ENCODE measurements at places on chromosomes 3 and 15.

DNA sequence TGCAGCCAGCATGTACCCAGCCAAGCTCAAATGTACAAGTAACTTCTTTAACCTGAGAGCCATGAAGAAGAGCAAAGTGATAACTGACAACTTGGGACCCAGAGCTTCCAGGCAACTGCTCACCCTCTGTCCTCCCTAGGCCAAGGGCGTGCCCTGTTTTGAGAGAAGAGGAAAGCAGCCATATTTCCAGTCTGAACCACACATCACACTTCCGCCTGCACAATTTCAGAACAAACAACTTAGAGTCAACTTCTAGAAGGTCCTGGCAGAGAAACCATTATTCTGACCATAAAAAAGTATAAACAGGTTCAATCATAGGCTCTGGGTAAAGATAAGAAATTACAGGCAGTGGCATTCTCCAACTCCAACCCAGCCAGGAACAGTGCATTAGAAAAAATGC is 50.1 kb downstream of the ITGB5 start:
- no peak for DNase-seq

DNA sequence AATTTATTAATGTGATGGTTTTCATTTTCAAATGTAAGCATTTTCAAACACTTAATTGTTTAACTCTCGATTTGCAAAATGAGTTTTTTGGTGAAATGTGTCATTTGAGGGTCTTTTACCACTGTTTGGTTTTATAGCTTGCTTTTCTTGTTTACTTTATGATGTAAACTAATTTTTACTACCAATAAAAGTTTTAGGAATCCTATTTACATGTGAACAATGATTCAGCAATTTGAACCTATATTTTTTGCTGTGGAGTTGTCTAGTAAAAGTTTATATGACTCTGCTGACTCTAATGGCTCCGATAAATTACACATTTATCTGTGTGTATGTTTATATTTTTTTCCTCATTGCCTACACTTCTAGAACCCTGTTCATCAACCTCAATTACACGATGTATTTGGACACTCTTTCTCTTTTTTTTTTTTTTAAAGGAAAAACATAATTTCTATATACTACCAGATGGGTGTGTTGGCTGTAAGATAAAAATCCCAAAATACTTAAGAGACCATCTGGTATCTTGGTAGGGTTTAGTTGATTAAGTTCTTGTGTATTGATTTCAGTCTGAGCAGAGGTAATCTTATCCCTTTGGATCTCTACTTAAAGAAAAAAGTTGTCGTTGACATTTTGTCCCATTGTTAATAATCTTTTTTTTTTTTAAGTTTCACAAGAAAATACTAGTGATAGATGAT is 89.5 kb downstream of the PTPRG start:
- no peak for DNase-seq

DNA sequence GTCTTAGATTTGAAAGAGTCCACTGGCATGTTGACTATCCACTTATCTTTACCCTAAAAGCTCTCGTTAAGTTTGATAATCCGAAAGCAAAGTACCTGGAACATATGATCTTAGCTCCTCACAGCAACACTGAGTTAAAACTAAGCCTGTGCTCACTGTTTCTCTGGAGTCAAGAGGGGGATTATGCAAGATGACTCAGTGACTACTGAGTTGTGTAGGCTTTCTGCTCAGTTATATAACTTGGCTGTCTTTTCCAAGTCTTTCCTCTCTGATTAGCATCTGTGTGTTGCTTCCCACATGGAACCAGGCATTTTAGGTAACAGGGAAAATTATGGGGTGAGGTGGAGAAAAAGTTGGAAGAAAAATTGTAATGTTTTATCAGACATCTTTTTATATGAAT is 31.2 kb upstream of the MYO5C start:
- no peak for DNase-seq

DNA sequence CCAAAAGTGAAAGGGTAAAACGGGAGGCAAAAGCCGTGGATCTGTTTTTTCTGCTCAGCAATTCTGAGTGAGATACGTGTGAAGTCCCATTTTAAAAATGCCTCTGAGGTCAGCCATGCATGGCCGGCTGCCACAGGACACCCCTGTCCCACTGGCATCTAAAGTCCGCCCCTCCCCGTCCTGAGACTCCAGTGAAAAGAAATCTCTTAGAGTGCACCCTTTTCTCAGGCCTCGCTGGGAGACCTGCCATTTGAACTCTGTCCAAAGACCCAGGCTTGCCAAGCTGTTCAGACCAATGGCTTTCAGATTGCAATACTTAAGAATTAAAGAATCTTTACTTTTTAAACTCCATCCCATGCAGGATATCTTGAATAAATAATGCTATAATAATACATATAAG is 61.0 kb upstream of the SLC24A5 start:
- no peak for DNase-seq

Data from CD14-positive monocyte (primary cell).